ENCODE measurements at places on chromosomes 2 and 18.

DNA sequence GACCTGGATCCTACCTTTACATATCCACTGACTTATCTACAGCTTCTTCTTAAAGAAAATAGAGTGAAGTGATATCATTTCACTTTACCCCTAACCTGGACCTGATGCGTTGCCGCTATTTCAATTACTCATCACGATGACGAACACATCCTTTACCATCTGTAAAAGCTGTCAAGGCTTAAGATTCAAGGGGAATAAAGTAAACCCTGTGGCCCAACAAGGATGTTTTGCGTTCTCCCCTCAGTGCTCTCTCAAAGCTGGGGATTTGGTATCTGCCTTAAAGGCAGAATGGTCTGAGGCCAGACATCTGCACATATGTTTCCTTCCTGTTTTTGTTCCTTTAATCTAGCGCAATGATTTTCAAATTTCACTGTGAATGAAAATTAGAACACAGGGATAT, 100.1 kb upstream of the KLF7 start:
- DNase-seq, result no peak

- DNase-seq, result no peak
Observed at GRCh38 chr2:7437716-7438632, 520.8 kb downstream of the RNF144A start.

GRCh38 chr18:36757081-36757480, 71.7 kb downstream of the TPGS2 start:
- no peak for DNase-seq

- no peak for DNase-seq
Observed at GRCh38 chr2:46125798-46126197, 171.4 kb upstream of the EPAS1 start.

DNA sequence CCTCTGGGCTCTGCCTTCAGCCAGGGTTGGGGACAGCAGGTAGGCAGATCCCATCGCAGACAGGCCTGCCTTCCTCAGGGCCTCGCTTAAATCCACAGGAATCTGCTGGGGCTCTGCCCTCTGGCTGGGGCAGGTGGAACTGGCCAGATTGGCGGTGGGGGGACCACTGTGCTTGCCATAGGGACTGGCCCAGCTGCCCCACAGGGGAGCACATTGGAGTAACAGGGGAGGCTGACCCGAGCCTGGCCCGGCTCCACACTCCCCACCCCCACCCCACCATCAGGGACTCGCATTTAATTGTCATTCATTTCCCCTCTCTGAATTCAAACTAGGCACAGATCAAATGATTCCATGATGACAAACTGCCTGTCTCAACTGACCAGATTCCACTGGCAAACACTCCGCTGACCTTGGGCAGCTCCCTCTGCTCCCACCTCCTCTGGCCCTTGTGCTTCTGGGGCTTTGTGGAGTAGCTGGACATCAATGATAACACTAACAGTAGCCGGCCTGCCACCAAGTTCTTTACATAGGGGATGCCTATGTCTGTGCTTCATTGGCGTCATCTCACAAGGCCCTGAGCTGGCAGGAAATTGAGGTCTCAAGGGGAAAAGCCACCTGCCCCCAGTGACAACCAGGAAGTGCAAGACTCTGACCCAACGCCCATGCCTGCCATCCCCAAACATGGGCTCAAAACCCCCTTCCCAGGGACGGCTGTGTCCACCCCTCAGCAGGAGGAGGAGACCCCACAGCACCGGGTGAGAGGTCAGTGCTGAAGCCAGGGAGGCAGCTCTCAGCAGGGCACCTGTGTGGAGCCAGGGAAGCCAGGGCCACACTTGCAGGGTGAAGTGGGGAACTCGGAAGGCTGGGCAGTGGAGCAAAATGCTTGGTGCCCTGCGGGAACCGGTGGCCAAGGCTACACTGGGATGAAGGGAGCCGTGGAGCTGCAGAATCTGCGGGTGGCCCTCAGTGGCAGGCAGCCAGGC, 2.1 kb upstream of the B3GNT7 start:
- no peak for DNase-seq

- DNase-seq, result peak; percentile 45
Observed at GRCh38 chr2:232325324-232326273, 53.0 kb upstream of the ALPP start.
